ENCODE measurements at places on chromosomes 4 and X.

DNA sequence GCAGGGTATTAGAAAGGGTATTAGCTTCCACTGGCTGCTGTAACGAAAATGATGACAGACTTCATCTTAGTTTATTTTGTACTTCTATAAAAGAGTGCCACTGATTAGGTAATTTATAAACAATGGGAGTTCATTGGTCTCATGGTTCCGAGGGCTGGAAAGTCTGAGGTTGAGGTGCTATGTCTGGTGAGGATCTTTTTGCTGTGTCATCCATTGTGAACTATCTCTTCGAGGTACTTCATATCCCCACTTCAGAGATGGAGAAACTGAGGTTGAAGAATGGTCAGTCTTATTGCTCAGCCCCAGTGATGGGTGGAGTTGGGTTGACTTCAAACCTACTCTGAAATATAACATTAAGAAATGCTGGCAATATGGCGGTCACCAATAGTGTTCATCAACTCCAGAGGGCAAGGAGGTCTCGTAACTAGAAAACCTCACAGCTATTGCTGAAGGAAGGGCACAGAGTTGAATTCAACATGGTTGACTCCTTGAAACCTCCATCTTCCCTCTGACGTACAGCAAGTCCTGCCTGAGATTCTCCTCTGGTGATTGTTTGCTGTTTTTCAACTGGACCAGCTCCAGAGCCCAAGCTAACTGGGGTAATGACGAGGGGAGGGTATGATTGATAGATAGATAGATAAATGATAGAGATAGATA is 53.6 kb upstream of the SHOX start:
- DNase-seq, result no peak

GRCh38 chrX:14362721-14363120 is 166.6 kb upstream of the GLRA2 start:
- no peak for DNase-seq

DNA sequence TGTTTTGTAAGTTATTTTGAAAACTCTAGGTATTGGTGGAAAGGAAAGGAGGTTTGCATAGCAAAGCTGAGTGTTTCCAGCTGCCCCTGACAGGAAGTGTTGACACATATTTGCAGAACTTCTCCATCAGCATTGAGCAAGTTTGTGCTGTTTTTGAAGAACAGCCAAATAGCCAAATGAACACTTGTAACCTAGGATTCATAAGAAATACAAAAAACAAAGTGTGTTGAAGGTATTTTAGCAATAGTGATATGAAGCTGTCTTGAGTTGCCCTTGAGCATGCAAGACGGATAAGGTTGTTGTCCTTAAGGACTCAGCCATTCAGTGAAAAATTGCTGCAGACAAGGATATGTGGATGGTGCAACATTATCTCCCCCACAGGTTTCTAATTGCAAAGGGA is 68.3 kb upstream of the PGM2 start:
- no peak for DNase-seq

DNA sequence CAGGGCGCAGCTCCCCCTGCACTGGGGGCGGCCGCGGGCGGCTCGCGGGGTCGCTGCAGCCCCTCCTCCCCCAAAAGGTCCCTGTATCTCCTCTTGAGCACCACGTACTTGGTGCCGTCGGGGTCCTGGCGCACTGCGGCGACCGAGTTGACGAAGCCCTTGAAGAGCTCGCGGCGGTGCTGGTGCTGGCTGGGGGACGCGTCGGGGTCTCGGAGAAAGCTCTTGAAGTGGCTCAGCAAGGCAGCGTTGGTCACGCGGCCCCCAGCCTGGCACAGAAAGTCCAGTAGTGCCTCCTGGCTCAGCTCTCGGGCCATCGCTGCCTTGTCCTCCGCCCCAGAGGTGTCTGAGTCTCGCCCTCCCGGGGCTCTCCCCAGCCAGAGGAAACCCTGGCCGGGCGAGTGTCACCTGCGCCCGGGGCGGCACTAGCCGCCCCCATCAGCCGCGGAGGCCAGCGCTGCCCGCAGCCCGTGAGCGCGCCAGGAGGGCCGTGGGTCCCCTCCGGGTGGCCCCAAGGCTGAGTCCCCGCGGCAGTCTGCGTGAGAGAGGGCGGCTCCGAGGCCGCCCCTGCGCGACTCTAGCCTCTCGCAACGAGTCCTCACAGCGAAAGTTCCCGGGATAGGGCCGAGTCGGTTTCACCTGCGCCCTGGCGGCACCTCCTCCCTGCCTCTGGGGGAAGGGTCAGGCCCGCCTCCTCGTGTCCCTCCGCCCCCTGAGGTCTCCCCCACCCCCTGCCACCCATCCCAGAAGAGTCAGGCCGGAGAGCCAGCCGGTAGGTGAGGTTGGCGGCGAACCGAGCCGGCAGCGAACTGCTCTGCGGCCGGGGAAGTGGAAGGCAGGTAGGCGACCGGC is at the start of gene SOWAHB:
TSS of gene SOWAHB (minus strand) at position 609 of the 849 bp plus-strand sequence. CDS start at position 314, 295 bp downstream.
- no peak for DNase-seq

- DNase-seq, result no peak
These were observed 3.2 kb downstream of the FGF16 start for GRCh38 chrX:77450415-77450814.

GRCh38 chr4:145540235-145540634 is 58.6 kb downstream of the SMAD1 start:
- DNase-seq, result no peak

GRCh38 chr4:169215656-169216055 is 55.1 kb downstream of the SH3RF1 start:
- DNase-seq, result no peak

DNA sequence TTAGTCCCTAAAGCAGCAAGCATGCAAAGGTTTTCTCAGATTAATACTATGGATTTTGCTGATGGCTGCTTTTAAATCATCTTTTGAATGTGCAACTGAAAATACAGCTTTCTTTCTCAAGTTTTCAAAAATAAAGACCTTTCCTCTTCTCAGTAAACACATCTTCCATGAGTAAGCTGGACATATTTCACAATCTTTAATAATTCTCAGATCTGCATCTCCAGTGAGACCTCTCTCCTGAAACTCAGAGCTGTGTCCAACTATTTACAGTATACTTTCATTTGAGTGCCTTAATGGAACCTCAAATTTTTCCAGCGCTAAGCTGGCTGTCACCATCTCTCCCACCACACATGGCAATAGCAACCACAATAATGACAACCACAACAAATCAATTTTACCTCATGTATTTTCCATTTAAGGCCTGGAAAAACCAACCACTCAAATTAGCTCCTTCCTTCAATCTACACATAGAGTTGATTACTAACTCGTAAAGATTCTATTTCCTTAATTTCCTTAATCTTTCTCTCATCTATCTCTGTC is 192.4 kb upstream of the RPL34 start:
- no peak for DNase-seq

DNA sequence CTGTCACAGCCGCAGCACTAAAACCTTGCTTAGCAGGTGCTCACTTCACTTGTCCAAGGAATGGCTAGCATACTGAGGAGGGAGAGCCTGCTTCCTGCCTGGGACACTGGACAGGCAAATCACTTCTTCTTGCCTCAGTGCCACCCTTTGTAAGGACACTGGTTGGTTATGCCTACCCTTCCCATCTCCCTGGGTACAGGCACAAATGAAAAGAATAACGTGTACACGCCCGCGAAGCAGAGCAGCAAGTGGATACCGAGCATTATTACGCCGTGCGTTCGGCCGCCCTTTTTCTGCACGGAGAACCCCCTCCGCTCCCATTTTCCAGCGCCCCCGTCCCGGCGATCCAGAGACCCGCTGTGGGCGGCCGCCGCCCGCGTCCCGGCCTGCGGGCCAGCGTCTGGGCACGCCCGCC is 338 bp upstream of the KLHL2 start:
- DNase-seq, result no peak

DNA sequence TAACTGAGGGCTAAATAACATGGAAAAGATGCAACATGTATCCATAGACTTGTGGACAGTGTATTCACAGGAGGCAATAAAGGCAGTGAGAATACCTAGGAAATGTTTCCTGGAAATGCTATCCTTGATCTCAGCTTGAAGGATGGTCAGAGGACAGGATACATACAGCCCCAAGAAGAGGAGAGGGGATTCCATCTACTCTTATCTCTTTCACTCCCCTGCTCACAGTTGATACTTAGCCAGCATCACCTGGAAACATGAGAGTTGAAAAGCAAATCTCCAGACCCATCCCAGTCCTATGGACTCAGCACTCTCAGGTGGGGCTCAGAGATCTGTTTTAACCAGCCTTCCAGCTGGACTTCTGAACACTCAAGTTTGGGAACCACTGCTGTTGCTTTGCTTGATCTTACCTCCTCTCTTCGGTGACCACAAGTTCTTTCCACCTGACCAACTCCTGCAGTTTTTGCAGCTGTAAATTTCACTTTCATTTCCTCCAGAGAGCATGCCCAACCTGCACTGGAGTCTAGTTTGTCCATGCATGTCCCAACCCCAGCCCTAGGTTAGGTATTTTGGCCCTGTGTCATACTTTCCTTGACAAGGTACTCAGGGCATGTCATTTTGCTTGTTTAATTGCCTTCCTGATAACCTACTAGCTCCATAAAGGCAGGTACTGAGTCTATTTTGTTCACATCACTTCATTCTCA is 10.4 kb downstream of the RELL1 start:
- DNase-seq, result no peak

GRCh38 chr4:112315446-112315845 is 18.3 kb downstream of the ALPK1 start:
- no peak for DNase-seq

GRCh38 chr4:155960522-155960921 is 6.9 kb upstream of the CTSO start:
- DNase-seq, result no peak

- no peak for DNase-seq
These were observed 24.1 kb upstream of the SOD3 start for GRCh38 chr4:24771241-24771640.

DNA sequence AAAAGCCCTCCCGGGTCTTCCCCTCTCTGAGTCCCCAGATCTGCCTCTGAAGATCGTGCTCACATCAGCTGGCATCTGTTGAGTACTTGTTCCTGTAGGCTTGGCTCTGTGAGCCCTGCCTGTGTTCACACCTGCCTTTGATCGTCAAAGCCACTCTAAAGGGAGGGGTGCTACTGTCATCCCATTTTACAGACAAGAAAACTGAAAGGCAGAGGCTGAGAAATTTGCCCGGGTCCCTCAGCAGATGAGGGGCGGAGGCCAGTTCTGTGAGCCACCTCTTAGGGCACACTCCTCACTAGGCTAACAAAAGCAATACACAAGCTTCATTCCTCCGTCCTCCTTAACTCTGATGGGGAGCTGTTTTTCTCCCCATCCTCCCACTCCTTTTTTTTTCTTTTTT is 655 bp downstream of the CYTL1 start:
- no peak for DNase-seq

DNA sequence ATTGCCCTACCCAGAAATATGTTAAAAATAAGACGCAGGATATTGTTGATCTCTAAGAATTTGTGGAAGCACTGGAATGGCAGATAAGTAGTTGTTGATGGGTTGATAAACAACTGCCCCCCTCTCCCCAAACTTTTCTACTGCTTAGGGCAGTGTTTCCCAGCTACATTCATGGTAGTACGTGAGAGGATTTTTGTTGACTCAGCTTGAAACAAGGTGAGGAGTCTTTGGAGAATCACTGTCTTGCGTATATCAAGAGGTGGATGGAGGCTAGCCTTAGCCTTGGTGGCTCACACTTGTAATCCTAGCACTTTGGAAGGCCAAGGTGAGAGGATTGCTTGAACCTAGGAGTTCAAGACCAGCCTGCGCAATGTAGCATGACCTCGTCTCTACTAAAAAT is 5.7 kb downstream of the ENOPH1 start:
- DNase-seq, result no peak

GRCh38 chr4:138650929-138651448 is 364.6 kb upstream of the NOCT start:
- DNase-seq, result no peak

- DNase-seq, result no peak
These were observed 177.7 kb upstream of the PPARGC1A start for GRCh38 chr4:24067367-24068193.

- no peak for DNase-seq
These were observed 319.7 kb downstream of the PCDH18 start for GRCh38 chr4:137212601-137213000.

- no peak for DNase-seq
These were observed 109.9 kb upstream of the SMIM10 start for GRCh38 chrX:134880866-134881265.

DNA sequence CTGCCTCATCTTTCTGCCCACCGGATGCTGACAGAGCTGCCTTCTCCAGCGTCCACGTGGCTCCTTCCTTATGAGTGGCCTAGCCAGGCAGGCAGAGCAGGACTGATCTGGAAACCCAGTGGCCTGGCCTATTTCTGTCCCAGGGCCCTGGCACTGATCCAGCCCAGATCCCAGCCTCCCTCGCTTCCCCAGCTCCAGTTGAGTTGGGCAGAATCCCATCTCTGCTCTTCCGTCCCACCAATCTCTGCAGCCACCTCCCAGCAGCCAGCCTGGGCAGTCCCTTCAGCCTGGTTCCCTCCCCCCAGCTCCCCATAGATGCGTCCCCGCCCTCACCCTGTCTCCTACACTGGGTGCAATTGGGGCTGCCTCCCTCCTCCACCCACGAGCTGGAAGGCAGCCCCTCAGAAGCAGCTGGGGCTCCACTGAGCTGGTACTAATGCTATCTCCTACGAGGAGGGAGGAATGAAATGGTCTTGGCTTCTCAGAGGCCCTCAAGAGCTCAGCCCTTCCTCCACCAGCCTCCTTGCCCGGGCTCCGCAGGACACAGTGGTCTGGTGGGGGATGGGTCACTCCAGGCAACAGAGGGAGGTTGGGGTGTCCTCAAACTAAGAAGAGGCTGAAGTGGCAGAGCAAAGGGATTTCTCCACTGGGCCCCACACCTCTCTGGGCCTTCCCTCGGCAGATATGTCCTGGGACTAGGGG is 94.2 kb downstream of the PJA1 start:
- DNase-seq, result no peak

GRCh38 chrX:117854806-117855205 is 261.8 kb downstream of the KLHL13 start:
- DNase-seq, result no peak

DNA sequence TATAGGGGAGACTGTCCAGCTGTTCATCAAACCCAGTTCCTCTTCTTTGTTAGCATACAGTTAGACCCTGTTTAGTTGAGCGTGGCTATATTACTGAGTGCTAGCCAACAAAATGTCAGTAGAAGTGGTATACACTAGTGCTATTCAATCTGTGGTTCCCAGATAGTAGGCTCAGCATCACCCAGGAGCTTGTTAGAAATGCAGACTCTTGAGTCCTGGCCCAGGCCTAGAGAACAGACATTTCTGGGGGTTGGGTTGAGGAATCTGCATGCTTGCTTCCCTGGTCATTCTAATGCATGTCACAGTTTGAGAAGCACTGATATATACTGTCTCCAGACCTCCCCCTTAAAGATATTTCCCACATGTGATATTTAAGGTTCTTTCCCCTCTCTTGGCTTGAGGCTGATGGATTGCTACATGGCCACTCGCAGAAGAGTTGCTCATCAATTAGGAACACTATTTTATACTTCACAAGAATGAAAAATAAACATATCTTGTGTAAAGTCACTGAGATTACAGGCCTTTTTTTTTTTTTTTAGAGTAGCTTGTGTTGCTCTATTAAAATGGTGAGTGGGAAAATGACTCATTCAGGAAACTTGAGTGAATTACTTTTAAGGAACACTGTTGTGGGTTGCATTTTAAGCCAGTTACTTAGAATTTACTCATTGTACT is 289.0 kb downstream of the STIM2 start:
- no peak for DNase-seq

GRCh38 chr4:119113033-119113655 is 22.5 kb upstream of the MYOZ2 start:
- no peak for DNase-seq

GRCh38 chr4:185580699-185581098 is 45.4 kb upstream of the PDLIM3 start:
- DNase-seq, result no peak
